Ascending aorta (tissue), 2 donors: ENCODE measurements at places on chromosomes 16 and 17. TPM values are rescaled to one million over a fixed set of nuclear protein-coding genes. Genes with fewer than 3 reads are reported as not detected.

CARD14 gene
- 1.1 TPM for total RNA-seq

GRCh38 chr17:1878419-1879121 is 48.8 kb downstream of the RPA1 start:
- DNase-seq: no peak

GNGT2 gene
- total RNA-seq: not detected

TSNAXIP1 gene
- 5.4 TPM for total RNA-seq

DNA sequence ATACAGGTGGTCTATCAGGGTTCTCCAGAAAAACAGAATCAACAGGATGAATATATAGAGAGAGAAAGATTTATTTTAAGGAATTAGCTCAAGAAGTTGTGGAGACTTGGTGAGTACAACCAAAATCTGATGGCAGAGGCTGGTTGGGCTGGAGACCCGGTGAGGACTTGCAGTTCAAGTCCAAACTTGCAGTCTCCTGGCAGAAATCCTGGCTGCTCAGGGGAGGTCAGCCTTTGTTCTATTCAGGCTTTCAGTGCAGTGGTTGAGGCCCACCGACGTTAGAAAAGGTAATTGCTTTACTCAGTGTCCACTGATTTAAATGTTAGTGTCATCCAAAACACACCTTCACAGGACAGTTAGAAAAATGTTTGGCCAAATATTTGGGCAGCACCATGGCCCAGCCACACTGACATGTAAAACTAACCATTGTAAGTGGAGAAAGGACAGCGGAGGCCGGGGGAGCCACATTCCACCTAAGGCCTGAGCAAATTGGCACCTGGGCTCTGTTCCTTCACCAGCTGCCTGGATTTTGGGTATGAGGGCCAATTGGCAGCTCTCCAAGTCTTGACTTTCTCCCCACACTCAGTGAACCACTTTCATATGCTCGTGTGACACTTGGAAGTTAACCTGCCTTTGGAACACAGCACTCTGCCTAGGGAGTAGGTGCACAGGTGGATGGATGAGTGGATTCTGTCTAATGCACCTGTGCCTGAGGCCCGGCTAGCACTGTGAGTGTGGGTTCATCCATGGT is 54.7 kb downstream of the CACNG5 start:
- no peak for DNase-seq
